ENCODE measurements at places on chromosomes 4 and X. TPM values are rescaled to one million over a fixed set of nuclear protein-coding genes. Genes with fewer than 3 reads are reported as not detected.
A peak's percentile ranks its signal among the peaks of the same experiment; 100 is the strongest.

DNA sequence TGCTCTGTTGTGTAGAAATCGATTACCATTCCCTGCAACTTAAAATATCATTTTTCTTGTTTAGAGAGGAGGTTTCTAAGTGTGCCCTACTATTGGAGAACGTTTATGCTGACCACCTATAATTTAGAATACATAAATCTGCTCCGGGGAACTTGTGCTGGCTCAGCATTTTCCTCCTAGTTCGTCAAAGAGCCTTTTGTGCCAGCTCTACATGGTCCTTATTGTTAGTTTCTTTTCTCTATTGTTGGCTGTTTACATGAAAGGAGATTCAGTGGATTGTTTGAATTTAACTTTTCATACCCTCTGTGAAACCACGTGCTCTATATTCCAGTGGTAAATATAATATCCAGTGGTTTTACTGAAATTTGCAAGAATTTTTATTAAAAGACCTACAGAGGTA is 53.4 kb upstream of the ATP8A1 start:
- peaks cover 2% of the 10 kb centered on the region for H3K27me3 ChIP-seq
- DNase-seq = no peak
- H3K27ac ChIP-seq = no peak overlapping the region
- H3K4me3 ChIP-seq = no peak overlapping the region

DNA sequence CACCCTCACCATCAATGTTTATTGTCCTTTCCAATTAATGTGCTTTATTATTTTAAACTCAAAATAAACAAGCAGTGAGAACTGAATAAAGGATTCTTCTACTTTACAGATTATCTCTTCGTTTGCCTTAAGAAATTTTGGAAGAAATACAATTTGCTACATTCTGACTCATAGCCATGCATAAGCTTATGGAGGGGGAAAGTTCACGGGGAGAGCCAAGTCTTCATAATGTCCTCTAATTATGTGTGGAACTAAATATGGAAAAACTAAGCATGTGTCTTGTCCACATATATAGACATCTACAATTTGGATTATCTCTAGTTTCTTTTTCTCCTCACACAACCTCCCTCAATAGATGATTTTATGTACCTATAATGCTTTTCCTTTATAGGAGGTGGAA is 17.5 kb downstream of the CXCL13 start:
- H3K4me1 ChIP-seq = peaks cover 5% of the 10 kb centered on the region
- no peak for DNase-seq
- peaks cover 15% of the 10 kb centered on the region for H3K27me3 ChIP-seq
- H3K36me3 ChIP-seq = no peaks in the 10 kb centered on the region

GRCh38 chr4:12770351-12770750 is 713.8 kb downstream of the RAB28 start:
- H3K27ac ChIP-seq = no peak overlapping the region
- no peaks in the 10 kb centered on the region for H3K36me3 ChIP-seq
- no peaks in the 10 kb centered on the region for H3K4me1 ChIP-seq
- no peak for DNase-seq

DNA sequence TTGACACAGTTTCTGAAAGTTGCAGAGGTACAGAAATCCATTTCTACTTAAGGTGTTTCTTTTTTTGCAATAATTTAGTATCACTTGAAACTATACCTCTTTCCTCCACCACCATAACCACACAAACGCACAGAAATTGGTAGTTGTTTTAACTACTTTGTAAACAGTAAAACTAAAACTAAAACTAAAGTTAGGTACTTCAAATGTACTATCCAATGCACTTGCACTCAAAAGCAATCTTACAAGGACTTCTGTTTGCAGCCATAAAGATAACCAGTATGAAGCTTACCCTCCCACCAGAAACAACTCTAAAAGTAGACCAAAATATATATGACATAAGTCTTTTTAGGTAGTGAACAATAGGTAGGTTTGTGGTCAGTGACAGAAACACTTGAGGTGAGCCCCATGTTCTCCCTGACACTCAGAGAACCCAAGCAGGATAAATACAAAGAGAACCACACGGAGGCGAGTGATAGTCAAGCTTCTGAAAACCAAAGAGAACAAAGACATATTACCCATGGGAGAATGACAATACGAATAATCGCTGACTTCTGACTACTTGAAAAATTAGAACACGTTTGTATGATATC is 72.2 kb upstream of the VBP1 start:
- no peak overlapping the region for H3K4me3 ChIP-seq
- H3K36me3 ChIP-seq = no peaks in the 10 kb centered on the region
- no peak for DNase-seq
- H3K27ac ChIP-seq = peak overlapping the region; percentile 57
- H3K4me1 ChIP-seq = peaks cover 8% of the 10 kb centered on the region

DNA sequence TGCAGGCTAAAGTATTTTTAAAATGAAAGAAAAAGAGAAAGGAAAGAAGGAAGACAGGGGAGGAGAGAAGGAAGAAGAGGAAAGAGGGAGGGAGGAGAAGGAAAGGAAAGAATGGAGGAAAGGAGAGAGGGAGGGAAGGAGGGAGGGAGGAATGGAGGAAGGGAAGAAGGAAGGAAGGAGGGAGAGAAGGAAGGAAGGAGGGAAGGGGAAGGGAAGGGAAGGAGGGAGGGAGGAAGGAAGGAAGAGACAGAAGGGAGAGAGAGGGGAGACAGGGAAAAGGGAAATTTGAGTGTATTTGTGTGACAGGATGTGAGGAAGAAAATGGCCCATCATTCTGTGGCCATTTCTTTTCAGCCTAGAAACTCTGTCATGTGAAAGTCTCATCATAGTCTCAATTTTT is 14.9 kb upstream of the PLAC1 start:
- no peaks in the 10 kb centered on the region for H3K4me1 ChIP-seq
- H3K27ac ChIP-seq = no peak overlapping the region
- no peaks in the 10 kb centered on the region for H3K36me3 ChIP-seq
- no peak overlapping the region for H3K4me3 ChIP-seq

GRCh38 chr4:122632396-122633143 is 11.7 kb upstream of the IL21 start:
- DNase-seq = no peak
- no peaks in the 10 kb centered on the region for H3K27me3 ChIP-seq
- no peak overlapping the region for H3K27ac ChIP-seq
- peaks cover 2% of the 10 kb centered on the region for H3K36me3 ChIP-seq

- no peaks in the 10 kb centered on the region for H3K4me1 ChIP-seq
- no peak overlapping the region for H3K27ac ChIP-seq
- H3K4me3 ChIP-seq = no peak overlapping the region
- H3K27me3 ChIP-seq = no peaks in the 10 kb centered on the region
Measured at GRCh38 chrX:99795495-99795894, 614.6 kb downstream of the PCDH19 start.

GRCh38 chr4:70589785-70590184 is 2.3 kb upstream of the AMBN start:
- H3K36me3 ChIP-seq = no peaks in the 10 kb centered on the region
- no peak overlapping the region for H3K4me3 ChIP-seq
- DNase-seq = no peak
- no peaks in the 10 kb centered on the region for H3K4me1 ChIP-seq

DNA sequence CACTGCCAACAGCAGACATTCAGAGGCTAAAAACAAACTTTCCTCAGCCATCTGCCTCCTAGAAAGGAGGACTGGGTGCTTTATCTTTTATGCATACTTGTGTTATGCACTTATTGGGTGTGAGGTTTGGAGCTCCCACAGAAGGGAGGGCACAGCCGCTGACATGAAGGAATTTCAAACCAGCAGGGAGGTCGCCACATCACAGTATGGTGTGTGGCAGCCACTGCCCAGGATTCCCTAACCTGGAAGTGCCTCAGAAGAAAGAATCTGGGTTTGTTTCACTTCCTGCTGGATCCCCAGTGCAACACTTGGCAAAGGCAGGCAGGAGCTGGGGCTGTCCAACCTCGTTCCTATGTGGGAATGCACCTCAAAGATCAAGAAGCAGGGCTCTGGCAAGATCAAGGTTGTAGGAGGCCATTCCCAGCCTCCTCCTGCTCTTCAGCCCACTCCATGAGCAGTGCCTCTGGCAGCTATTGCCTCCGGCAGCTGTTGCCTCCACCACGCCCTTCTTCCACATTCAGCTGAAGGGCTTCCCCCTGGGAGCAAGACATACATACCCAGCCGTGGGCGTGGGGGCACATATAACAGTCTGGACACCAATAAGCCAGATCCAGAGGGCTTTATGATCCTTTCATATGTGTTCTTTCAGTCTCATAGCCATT is 109.0 kb upstream of the MAMLD1 start:
- H3K4me1 ChIP-seq = peaks cover 21% of the 10 kb centered on the region
- no peaks in the 10 kb centered on the region for H3K36me3 ChIP-seq
- H3K4me3 ChIP-seq = no peak overlapping the region
- no peak overlapping the region for H3K27ac ChIP-seq
- no peak for DNase-seq
- peaks cover 3% of the 10 kb centered on the region for H3K27me3 ChIP-seq

GRCh38 chr4:122334828-122335227 is 44.0 kb upstream of the ADAD1 start:
- no peak for DNase-seq
- H3K4me1 ChIP-seq = peaks cover 11% of the 10 kb centered on the region
- peaks cover 37% of the 10 kb centered on the region for H3K36me3 ChIP-seq

- H3K27ac ChIP-seq = no peak overlapping the region
- DNase-seq = peak; percentile 46
- peaks cover 8% of the 10 kb centered on the region for H3K4me1 ChIP-seq
- H3K36me3 ChIP-seq = peaks cover 9% of the 10 kb centered on the region
Measured at GRCh38 chrX:123884809-123885408, 25.1 kb downstream of the XIAP start.

DNA sequence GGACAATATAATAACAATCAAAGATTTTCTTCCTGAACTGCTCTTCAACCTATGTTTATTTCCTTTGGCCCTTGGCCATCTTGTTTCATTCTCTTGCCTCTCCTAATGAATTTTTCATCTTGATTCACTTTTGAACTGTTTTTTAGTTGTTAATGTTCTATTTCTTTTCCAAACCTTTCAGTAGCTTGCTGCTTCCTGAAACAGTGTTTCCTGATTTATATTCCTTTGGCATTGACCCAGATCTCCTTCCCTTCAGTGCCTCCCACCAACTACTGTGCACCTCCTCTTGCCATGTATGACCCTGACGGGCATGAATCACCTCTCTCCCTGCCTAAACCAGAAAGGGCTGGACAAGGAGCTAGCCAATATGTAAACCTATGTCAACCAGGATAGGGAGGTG is 25.6 kb upstream of the SPP1 start:
- no peaks in the 10 kb centered on the region for H3K36me3 ChIP-seq
- no peak overlapping the region for H3K4me3 ChIP-seq
- no peak overlapping the region for H3K27ac ChIP-seq
- no peaks in the 10 kb centered on the region for H3K4me1 ChIP-seq

DNA sequence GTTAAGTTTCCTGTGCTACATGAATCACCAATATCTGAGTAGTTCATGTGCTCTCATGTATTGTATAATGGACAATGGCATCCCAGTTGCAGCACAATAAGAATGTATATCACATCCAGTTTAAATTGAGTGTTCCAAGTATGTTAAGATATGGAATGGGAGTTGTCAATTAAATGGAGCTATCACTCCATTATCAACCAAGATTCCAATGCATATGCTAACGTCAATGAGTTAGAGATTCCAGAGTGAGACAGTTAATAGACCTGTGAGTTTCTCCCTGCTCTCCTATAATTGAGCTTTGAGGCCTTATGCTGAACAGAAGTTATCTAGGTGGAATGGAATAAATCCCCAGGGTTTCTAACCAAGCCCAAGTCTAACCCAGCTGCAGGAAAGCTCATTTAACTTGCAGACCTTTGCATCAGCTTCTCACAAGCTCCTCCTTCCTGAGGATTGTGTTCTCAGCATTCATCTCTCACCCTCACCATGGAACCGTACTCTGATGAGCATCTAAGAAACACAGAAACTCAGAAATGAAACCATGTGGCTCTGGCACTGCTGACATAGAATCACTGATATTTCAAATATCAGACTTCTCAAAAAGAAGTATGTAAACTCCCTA is 84.8 kb downstream of the TIGD2 start:
- H3K4me3 ChIP-seq = no peak overlapping the region
- peaks cover 2% of the 10 kb centered on the region for H3K27me3 ChIP-seq
- DNase-seq = no peak
- H3K36me3 ChIP-seq = no peaks in the 10 kb centered on the region
- H3K4me1 ChIP-seq = no peaks in the 10 kb centered on the region

DNA sequence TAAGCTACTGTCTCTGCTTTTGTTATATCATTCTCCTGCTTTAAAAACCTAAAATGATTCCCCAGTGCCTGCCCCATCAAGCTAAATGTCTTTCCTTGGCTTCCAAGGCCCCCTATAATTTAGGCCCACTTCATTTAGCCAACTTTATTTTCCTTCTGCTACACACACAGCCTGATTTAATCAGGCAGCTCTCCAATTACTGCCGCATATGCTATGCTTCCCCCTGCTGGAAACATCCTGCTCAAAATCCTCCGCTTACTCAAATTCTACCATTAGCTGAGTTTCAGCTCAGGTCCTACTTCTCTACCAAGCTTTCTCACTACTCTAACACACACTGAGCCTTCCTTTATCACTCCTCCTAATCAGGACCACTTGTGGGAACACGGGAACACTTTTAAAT is 17.0 kb downstream of the LAMP2 start:
- H3K4me1 ChIP-seq = peaks cover 26% of the 10 kb centered on the region
- DNase-seq = peak; percentile 7
- no peaks in the 10 kb centered on the region for H3K27me3 ChIP-seq
- H3K4me3 ChIP-seq = no peak overlapping the region
- peaks cover 19% of the 10 kb centered on the region for H3K36me3 ChIP-seq

Gene PARM1
- total RNA-seq = not detected

Gene FAM9B
- not detected for total RNA-seq

Gene GAGE12E
- not detected for total RNA-seq

Gene HSFX3
- not detected for total RNA-seq
